ENCODE measurements at places on chromosomes 12 and 14.

DNA sequence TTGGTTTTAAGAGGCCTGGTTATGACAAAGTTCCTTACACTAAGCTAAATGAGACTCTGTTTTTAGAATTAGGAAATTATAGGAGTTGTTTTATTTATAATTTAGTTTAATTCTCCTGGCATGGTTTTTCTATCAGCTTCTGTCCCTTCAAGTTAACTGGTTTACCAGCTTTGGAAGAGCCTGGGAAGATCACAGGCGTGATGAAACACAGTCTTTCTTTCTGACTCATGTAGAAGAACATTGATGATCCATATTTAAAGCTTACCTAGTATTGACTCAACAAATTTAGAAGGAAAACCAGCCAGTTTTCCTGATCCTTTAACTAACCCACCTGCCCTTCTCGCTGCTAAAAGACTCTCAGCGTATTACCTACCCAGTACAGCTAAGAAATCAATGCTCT is 155.2 kb downstream of the TGFB3 start:
- DNase-seq: no peak

- DNase-seq: no peak
Observed at GRCh38 chr12:131749618-131750315, 38.9 kb downstream of the SFSWAP start.

DNA sequence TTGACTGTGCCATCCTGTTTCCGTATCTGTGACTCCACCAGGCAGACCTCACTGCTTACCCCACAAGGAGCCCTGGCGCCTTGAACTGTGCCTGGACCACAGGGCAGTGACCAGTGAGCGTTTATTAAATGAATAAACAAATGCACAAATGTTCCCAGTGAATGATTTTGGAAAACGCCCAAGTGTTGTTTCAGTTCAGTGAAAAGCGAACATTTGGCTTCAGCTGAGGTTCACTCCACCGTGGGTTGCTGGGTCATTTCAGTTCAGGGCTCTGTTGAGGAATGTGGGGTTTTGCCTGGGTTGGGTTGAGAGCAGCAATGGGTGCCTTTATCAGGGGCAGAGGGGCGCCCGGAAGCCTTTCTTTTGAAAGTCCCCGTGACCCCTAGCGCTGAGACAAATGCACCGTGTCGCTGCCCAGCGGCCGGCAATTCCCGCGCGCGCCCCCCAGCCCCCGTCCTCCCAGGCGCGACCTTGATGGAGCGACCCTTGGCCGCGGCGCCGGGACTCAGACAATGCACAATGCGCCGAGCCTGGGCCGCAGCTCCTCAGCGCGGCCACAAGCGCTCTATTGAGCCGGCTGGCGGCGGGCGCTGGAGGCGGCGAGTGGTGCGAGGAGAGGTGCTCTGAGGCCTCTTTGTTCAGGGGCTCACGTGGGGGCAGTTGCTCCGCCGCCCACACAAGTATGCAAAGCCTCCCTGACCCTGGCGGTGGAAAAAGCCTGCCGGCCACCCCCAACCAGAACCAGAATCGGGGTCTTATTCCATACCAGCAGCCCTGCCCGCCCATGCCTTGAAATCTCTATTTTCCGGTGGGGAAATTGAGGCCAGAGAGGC is 40.5 kb upstream of the CLMN start:
- no peak for DNase-seq

GRCh38 chr14:24857277-24857676 is 192.7 kb downstream of the STXBP6 start:
- DNase-seq: no peak

- DNase-seq: no peak
Observed at GRCh38 chr12:12686925-12687324, 9.1 kb downstream of the GPR19 start.

DNA sequence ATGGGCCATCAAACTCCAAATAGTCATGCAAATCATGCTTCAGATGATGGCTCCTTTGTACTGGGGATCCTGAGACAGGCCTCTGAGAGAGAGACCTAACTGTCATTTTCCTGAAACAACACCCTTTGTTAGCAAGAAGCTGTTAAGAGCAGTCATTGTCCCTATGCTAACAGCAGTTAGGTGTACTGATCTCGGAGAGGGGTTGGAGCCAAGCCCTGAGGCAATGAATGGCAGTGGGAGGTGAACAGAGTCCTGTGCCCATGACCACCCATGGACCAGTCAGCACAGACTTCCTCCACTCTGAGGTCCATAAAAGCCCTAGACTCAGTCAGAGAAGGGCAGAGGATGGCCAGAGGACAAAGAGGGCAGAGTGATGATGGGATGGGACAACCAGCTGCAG is 747.6 kb upstream of the LRFN5 start:
- DNase-seq: peak; percentile 12

DNA sequence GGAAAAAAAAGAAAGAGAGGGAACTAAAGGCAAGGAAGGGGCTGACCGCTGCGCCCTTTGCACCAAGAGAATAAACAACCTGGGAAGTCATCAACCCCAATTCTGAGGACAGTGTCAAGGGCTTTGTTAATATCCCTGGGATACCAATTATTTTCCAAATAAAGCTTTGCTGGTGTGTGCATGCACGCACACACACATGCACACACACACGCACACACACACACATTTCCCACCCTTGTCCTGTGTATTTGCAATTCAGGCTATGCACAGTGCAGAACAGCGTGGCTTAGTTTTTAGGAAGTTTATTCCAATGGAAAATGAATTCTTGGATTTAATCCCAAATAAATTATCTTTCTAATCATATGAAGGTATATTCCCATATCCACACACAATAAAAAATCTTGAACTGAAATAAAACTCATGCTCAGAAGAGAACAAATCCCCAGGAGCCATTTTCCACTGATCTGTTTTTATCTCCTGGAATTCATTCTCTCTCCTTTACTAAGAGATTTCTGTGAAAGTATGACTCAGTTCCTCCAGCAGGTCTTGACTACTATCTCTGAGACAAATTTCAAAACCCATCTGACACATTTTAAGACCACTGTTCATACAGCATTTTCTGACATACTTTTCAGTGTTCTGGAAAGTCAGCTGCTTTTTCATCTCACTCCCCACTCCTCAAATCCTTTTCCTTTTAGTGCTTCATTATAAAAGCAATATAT is 334.4 kb upstream of the ATP2B1 start:
- peak; percentile 43 for DNase-seq

DNA sequence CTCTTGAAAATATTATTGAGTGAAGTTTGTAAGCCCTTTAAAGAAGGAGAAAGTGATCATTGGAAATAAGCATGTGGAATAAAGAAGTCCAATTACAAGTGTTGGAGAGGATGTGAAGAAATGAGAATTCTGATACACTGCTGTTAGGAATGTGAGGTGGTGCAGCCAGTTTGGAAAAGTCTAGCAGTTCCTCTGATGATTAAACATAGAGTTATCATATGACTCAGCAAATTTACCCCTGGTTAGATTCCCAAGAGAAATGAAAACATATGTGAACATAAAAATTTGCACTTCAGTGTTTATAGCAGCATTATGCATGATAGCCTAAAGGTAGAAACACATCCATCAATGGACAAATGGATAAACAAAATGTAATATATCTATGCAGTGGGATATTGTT is 319.9 kb downstream of the AEBP2 start:
- DNase-seq: peak; percentile 34

DNA sequence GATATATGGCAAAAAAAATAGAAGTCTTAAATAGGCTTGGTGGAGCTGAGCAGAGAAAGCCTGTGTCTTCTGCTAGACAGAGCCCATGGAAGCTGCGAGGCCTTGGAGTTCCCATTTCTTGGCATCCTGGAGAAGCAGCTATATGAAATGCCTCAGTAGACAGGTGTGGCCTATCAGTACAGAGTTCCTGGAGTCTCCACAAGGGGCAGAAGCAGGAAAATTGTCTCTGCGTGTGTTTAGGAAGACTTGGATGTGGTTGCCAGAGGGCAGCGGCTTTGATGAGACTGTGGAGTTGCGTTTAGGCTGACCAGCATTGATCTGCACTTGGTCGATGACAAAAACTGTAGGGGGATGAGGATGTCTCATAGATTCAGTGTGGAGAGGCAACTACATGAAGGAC is 334.5 kb upstream of the SEL1L start:
- DNase-seq: no peak

DNA sequence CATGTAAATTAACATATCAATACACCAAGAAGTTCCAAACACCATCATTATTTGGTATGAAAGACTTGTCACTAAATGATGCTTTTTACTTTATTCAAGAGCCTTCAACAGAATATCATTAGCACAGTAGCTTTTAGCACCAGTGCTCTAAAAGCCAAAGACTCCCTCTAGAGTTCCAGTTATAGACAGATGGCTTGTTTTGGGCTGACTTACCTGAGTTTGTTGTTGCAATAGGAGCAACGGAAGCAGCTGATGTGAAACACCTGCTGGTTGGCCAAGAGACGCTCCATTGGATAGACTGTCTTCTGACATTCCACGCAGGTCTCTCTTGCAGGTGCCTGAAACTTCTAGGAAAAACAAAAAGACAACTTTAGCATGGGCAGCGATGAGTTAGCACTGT is 14.5 kb upstream of the CERS5 start:
- no peak for DNase-seq

GRCh38 chr14:68497011-68497410 is 295.9 kb downstream of the ZFP36L1 start:
- DNase-seq: no peak

GRCh38 chr12:120528861-120529525 is at the start of gene COQ5:
TSS of gene COQ5 (minus strand) at chr12:120529158. CDS start at chr12:120529141, 17 bp downstream.
- DNase-seq: peak; percentile 93

GRCh38 chr12:3046441-3047200 is 30.6 kb upstream of the TSPAN9 start:
- DNase-seq: no peak

DNA sequence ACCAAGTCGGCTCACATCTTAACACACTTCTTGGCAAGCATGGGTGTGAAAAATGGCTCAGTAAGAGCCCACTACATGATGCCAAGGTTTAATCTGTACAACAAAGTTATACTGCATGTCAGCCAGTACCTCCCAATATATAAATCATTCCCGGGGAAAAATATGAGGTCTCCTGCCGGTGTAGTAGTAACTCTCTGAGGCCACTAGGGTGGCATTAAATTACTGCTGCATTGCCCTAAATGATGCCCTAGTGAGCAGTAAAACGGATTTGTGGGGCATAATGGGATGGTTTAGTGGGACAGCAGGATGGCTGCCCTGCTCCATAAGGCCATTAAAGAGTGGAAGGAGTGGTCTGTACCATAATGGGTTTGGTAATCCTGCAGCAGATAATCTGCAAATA is 267.7 kb downstream of the MED13L start:
- DNase-seq: no peak

GRCh38 chr12:29710104-29710503 is 73.6 kb downstream of the TMTC1 start:
- no peak for DNase-seq

GRCh38 chr14:104708606-104709268 is 15.3 kb upstream of the ADSS1 start:
- DNase-seq: peak; percentile 74

DNA sequence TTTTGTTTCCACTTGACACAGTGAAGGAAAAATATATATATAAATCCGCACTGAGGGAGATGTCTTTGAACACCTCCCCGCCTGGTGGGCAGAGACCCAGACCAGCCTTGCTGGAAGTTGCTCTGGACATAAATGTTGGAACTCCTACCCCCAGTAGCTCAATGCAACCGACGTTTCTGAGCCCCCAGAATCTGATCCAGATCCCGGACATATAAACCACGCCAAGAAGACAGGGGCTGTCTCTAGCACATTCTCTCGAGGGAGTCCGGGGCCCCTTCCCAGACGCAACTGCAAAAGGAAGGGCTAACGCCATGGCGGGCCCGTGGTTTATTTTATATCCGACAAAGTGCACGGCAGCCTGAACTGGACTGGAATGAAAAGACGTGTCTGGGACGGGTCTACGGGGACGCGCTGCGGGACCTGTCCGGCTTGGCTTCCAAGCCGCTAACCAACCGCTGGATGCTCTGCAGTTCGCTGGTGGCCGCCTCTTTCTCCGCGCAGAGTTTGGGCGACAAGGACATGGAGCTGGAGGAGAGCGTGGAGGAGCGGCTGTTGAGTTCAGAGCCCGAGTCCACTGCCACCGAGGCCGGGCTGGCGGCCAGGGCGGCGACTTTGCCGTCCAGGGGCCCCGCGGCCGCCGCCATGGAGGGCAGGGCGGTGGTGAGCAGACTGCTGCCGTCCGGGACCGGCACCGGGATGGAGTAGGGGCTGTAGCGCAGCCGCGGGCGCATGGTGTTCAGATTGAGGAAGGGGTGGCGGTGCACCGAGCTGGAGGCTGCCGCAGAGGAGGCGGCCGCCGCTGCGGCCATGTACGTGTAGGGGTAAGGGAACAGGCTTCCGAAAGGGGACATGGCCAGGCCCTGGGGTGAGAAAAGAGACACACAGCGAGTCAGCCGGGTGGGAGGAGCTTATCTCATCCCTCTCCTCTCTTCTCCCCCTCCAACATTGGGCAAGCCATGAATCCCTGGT is 12.2 kb downstream of the TBX3 start:
- DNase-seq: no peak

- DNase-seq: peak; percentile 51
Observed at GRCh38 chr12:87127272-87127671, 871.1 kb upstream of the MGAT4C start.

DNA sequence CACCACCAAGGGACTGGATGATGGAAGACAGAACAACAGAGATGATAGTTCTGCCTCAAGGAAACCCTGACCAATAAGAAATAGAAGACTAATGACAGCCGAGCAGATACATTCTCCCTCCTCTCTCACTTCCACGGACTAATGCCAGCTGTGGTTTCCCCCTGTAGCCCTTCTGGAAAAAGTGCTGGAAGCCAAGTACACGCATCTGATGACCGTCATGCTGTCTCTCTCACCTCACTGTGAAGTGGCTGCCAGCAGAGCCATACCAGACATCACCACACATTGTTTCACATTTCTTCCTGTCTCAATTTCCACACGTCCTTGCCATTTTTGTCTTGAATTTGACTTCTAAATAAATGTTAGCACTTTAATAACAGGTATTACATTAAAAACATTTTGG is 2.9 kb downstream of the TAS2R43 start:
- no peak for DNase-seq

DNA sequence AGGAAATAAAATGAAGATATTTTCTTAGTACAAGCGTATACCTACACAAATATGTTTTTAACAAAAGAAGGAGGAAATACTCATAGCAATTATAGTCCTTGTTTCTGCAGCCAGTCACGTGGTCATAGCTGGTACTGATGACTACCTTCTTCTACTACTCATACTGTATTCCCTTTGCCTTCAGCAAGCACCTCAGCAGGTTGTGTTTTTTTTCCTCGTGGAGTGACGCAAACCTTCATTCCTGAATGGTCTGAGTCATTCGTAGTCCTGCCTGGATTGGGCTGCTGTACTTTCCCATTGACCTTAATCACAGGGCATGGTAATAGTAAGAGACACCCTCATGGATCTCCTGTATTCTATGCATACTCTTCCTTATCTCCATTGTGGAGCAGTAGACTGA is 25.7 kb upstream of the SLC16A7 start:
- no peak for DNase-seq

GRCh38 chr14:61233436-61233956 is 47.6 kb downstream of the TMEM30B start:
- no peak for DNase-seq
